ENCODE measurements at places on chromosomes 16 and 17.

GRCh38 chr17:15341966-15342365 lies 569 bp upstream of the TEKT3 start:
- DNase-seq: no peak

- no peak for DNase-seq
Observed at GRCh38 chr16:12340151-12340733, 363.7 kb downstream of the SNX29 start.

DNA sequence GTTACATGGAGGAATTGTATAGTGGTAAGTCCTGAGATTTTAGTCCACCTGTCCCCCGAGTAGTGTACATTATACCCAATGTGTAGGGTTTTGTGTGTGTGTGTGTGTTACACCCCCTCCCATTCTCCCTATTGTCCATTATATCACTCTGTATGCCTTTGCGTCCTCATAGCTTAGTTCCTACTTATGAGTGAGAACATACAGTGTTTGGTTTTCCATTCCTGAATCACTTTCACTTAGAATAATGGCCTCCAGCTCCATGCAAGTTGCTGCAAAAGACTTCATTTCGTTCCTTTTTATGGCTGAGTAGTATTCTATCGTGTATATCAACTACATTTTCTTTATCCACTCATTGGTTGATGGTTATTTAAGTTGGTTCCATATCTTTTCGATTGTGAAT lies 635 bp upstream of the FA2H start:
- no peak for DNase-seq

GRCh38 chr17:82486231-82487094 lies 27.9 kb downstream of the NARF start:
- DNase-seq: no peak

DNA sequence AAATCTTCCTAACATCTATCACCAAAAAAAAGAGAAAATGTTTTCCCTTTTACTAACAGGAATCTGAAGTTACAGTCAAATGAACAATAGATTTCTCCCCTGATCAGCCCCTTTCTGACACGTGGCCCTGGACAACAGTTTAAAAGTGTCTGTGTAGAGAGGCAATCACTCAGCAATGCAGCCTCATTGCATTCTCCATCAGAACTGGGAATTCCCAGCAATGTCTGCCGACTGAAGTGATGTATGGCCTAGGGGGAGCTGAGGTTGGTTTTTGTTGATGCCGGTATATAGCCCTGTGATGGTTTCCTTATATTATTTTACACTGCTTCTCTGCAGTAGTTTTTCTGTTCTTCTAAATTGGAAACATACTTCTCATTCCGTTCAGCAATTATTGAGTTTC lies 904.3 kb upstream of the CDH8 start:
- no peak for DNase-seq

DNA sequence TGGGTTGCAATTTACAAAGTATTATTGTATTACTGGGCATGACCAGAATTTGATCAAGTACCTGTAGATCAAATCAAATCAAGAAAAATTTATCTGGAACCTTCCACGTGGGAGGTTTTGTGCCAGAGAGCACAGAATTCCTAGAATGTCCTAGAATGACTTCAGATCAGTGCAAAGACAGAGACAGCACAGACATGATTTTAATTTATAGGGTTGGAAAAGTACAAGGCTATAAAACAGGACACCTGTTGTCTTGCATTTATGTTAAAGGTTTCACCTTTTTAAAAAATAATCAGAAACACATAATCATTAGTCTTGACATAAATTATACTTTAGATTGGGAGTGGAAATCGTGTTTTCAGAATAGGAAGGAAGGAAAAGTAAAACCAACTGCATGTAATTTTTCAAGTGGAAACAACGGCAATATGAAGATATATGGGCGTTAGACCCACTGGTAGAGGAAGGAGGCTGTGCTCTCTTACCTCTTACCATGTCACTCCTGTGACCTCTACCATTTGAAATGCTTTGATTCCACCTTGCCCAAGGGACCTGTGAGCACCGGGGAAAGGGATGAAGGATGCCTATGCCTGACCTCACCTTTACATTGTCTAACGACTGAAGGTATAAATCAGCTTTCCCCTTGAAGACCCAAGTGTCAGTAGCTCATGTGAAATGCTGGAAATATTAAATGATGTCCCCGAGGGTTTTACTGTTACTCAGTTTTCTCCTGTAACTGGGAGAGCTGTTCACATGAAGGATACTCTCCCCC lies 100.4 kb downstream of the SNX11 start:
- DNase-seq: no peak

GRCh38 chr17:45953561-45953960 lies 45.5 kb upstream of the STH start:
- no peak for DNase-seq

DNA sequence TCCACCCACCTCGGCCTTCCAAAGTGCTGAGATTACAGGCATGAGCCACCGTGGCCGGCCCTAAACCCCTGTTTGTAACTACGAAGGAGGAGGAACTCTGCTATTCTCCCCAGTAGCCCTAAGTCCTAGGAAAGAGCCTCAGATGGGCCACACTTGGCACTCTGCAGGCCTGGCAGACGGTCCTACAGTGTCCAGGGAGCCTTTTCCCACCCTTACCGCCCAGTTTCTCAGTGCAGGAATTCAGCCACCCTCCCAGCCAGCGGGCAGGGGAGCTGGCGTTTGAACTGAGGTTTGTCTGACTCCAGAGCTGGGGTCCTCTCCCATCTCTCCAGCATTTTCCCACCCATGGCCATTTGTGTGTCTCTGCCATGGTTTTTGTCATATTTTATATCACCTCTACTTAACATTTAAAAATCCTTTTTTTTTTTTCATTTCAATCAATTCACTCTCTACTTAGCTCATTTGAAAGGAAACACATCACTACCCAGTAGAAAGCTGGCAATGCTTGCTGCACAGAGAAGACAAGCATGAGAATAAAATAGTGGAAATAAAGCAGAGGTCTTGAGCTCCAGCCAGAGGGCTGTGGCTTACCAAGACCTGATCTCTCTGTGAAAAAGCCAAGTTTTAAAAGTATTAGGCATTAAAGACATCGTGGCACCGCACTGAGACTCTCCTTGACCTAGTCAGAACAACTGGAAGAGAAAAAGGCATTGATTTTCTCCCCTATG lies 34.9 kb downstream of the BCO1 start:
- no peak for DNase-seq

DNA sequence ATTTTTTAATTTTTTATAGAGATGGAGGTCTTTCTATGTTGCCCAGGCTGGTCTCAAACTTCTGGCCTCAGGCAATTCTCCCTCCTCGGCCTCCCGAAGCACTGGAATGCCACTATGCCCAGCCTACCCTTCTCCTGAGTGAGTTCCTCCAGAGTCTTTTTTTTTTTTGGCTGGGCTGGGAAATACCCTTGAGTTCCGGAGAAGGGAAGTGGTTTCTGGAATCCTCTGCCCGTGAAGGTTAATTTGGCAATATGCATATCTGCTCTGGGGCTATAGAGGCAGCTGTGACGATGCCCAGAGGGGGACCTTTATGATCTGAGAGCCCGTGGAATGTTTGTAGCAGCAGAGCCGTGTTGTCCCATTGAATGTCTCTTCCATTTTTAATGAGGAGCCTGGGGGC lies 217.5 kb downstream of the RBFOX1 start:
- DNase-seq: no peak

DNA sequence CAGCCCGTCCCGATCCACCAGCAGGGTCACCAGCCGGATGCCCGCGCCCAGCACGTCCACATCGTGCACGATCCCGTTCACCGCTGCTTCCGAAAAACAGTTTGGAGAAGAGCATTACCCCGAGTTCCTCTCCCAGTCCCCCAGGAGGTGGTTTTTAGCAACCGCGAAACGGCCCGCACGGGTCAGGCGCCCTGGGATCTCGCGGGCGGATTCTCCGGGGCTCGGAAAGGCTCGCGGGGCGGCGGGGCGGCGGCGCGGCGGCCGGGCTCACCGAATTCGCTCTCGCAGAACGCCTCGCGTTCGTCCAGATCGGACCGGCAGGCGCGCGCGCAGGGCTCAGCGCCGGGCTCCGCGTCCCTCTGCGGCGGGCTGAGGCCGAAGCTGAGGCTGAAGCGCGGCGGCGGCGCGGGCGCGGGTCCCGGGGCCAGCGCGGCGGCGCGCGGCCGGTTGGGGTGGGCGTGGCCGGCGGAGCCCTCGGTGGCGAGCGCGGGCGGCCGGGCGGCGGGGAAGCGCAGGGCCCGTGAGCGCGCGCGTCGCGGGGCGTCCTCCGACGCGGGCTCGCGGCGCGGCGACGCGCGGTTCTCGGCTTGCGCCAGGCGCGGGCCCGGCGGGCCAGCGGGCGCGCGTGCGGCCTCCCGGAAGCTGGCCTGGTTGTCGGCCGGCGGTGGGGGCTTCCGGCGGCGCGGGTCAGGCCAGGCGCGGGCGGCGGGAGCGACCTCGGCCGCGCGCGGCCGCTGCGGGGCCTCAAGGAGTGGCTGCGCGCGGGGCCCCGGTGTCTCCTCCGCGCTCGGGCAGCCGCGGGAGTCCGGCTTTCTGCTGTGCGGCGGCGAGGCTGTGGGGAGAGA lies 2.9 kb downstream of the C17orf58 start:
- peak; percentile 92 for DNase-seq

GRCh38 chr17:55693254-55694216 lies 29.1 kb downstream of the TMEM100 start:
- DNase-seq: no peak

DNA sequence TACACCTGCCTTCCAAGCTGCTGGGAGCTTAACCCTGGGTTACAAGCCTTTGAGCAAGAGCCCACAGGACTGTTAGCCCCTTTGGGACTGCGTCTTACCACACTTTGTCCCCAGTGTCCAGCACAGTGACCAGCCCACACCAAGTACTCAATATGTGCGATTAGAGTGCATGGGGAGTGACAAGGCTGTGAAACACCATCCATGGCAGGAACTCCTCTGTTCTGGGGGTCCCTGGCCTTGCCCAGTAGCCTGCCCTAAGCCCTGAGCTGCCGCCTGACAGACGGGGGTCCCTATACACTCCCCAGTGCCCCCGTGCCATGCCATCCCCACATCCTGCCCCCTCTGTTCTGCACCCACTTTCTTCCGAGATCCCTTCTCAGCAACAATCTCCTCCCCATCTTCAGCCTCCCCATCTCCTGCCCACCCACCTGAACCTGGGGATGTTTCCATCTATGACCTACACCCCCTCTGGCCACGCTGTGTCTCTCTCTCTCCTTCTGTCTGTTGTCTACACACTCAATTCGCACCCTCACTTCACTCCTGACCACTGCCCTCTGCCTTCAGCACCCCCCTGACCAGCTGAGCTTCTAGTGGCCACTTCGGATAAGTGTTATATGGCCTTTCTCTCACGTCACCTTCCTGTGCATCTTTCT lies 112.9 kb upstream of the SMURF2 start:
- DNase-seq: peak; percentile 44

DNA sequence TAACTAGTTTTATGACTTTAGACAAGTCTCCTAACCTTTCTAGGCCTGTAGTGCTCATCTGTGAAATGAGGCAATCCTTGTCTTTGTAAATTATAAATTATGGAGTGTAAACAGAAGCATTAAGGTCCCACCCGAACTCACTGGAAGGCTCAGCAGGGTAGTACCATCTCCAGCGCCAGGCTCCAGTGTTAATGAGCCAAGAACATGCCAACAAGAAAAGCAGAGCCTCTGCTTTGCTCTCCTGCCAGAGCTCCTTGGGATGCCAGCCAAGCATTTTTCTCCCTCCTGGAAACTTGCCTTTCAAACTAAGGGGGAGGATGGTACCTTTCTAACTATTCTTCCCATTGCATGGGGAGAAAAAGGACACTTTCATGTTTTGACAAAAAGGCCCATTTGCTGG lies 14.9 kb downstream of the LIMD2 start:
- no peak for DNase-seq

GRCh38 chr16:85921026-85921425 lies 22.1 kb downstream of the IRF8 start:
- DNase-seq: no peak

GRCh38 chr17:28662527-28662829 lies 473 bp downstream of the SUPT6H start:
- DNase-seq: no peak

GRCh38 chr16:85906349-85906748 lies 7.4 kb downstream of the IRF8 start:
- no peak for DNase-seq

DNA sequence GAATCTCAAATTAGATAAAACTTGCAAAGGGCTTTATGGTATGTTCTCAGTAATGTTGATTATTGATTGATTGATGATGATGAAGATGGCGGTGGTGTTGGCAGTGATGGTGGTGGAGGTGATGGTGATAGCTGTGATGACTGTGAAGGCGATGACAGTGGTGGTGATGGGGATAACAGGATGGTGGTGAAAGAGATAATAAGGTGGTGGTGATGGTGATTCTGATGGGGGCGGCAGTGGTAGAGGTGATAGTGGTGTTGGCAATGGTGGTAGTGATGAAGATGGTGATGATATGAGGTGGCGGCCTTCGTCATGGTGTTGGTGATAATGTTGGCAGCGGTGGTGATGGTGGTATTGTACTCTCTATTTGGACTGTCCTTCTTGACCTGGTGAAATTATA lies 238.3 kb downstream of the XYLT1 start:
- DNase-seq: no peak
